Karpas-422 (cell line): ENCODE measurements at places on chromosomes 5 and 9. TPM values are rescaled to one million over a fixed set of nuclear protein-coding genes. Genes with fewer than 3 reads are reported as not detected.
A peak's percentile ranks its signal among the peaks of the same experiment; 100 is the strongest.

CMBL gene
- not detected in 2 replicates for total RNA-seq

DAP gene
- 33.8 and 42.6 TPM in 2 replicates for total RNA-seq

LPAR1 gene
- not detected in 2 replicates for total RNA-seq

ESM1 gene
- not detected in 2 replicates for total RNA-seq

TAS2R1 gene
- total RNA-seq: not detected in 2 replicates

SHOC1 gene
- not detected in 2 replicates for total RNA-seq

FAM114A2 gene
- total RNA-seq: 22.7 and 32.5 TPM in 2 replicates

PCDHGA5 gene
- total RNA-seq: 8.8 and 9.7 TPM in 2 replicates

HNRNPK gene
- 513 and 558 TPM in 2 replicates for total RNA-seq

MARCHF11 gene
- total RNA-seq: not detected in 2 replicates

PTPN3 gene
- total RNA-seq: not detected in 2 replicates

ROPN1L gene
- 1.2 TPM in 1 of 2 replicates, not detected in the other for total RNA-seq

GRCh38 chr5:57445006-57445704 is 37.5 kb downstream of the ACTBL2 start:
- H3K4me1 ChIP-seq: no peaks in the 10 kb centered on the region
- no peak overlapping the region for H3K27ac ChIP-seq
- no peak overlapping the region for H3K4me3 ChIP-seq
- no peak for DNase-seq

GRCh38 chr9:76987594-76988200 is 31.8 kb upstream of the FOXB2 start:
- no peaks in the 10 kb centered on the region for H3K27me3 ChIP-seq
- H3K36me3 ChIP-seq: no peaks in the 10 kb centered on the region
- no peak overlapping the region for H3K27ac ChIP-seq
- H3K4me3 ChIP-seq: no peak overlapping the region
- peak; percentile 77 for DNase-seq

- no peak overlapping the region for H3K4me3 ChIP-seq
- peaks cover 77% of the 10 kb centered on the region for H3K36me3 ChIP-seq
- H3K4me1 ChIP-seq: no peaks in the 10 kb centered on the region
- H3K27me3 ChIP-seq: no peaks in the 10 kb centered on the region
Measured at GRCh38 chr9:26880262-26880661, 12.3 kb downstream of the CAAP1 start.

GRCh38 chr9:128120741-128121465 is 6.6 kb downstream of the PTGES2 start:
- H3K27ac ChIP-seq: no peak overlapping the region
- no peak for DNase-seq
- H3K4me3 ChIP-seq: no peak overlapping the region
- H3K27me3 ChIP-seq: no peaks in the 10 kb centered on the region

GRCh38 chr5:150573867-150574817 is 66.2 kb downstream of the NDST1 start:
- no peaks in the 10 kb centered on the region for H3K27me3 ChIP-seq
- no peak overlapping the region for H3K27ac ChIP-seq
- DNase-seq: no peak
- H3K4me3 ChIP-seq: no peak overlapping the region
- H3K36me3 ChIP-seq: no peaks in the 10 kb centered on the region

DNA sequence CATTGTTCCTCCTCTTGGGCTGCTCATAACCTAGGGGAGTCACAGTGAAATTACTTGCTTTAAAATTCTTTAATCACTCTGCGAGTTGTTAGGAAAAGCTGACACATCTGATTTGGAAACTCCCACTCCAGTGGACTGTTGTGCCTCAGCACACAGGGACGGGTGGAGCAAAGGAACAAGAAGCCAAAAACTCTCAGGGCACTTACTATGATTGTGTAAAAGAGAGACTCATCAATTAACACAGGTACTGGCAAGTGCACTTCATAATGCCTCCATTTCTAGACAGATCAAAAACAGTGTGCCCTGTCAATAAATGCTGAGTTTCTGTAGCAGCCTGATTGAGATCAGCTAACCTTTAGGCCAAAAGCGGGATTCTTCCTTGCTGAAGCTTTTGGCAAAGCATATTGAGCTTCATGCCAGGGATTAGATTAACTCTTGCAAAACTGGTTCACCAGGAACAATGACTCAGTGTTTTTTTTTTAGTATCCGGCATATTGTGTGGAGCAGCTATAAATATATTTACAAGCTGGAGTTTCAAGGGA is 55.9 kb downstream of the TMC1 start:
- no peaks in the 10 kb centered on the region for H3K4me1 ChIP-seq
- no peaks in the 10 kb centered on the region for H3K36me3 ChIP-seq
- H3K27ac ChIP-seq: no peak overlapping the region
- no peak overlapping the region for H3K4me3 ChIP-seq

GRCh38 chr9:33233626-33234342 is 6.2 kb upstream of the SPINK4 start:
- no peaks in the 10 kb centered on the region for H3K36me3 ChIP-seq
- no peaks in the 10 kb centered on the region for H3K27me3 ChIP-seq
- no peak overlapping the region for H3K27ac ChIP-seq
- no peak for DNase-seq
- no peak overlapping the region for H3K4me3 ChIP-seq
- H3K4me1 ChIP-seq: no peaks in the 10 kb centered on the region

DNA sequence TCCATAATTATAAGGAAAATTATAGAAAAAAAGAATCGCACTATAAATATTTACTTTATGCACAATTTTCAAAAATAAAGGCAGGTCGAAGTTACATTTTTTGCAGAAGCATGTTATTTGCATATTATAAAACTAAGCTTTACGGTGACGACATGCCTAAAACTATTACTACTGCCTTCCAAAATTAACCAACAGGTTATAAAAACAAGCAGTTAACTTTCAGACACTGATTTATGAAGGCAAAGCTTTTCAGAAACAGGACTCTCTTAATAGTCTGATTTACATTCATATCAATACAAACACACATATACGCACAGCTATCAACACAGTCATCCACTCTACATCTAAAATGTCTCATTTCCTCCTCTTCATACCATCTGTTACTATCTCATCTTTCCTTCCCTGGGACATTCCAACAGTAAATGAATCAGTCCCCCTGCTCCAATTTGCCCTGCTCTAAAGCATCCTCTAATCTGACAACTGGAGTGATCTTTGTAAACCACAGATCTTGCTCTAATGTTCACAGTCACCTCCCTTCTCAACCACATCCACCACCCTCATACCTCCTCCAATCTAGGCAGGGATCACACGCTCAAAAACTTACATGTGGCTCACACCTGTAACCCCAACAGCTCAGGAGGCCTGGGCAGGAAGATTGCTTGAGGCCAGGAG is 21.6 kb downstream of the FBXW11 start:
- peaks cover 24% of the 10 kb centered on the region for H3K36me3 ChIP-seq
- H3K27ac ChIP-seq: no peak overlapping the region

- no peaks in the 10 kb centered on the region for H3K27me3 ChIP-seq
- no peak overlapping the region for H3K4me3 ChIP-seq
- no peak for DNase-seq
- H3K36me3 ChIP-seq: no peaks in the 10 kb centered on the region
Measured at GRCh38 chr9:138043061-138043410, 165.5 kb downstream of the CACNA1B start.

- DNase-seq: no peak
- H3K4me1 ChIP-seq: no peaks in the 10 kb centered on the region
- H3K36me3 ChIP-seq: no peaks in the 10 kb centered on the region
- H3K27ac ChIP-seq: no peak overlapping the region
- no peak overlapping the region for H3K4me3 ChIP-seq
- no peaks in the 10 kb centered on the region for H3K27me3 ChIP-seq
Measured at GRCh38 chr9:123556464-123557435, 200.8 kb downstream of the CRB2 start.

GRCh38 chr5:1520791-1521453 is 2.8 kb downstream of the LPCAT1 start:
- peaks cover 26% of the 10 kb centered on the region for H3K36me3 ChIP-seq
- peaks cover 33% of the 10 kb centered on the region for H3K4me1 ChIP-seq
- DNase-seq: no peak
- H3K27ac ChIP-seq: peak overlapping the region; percentile 57; the same call in 1 of the 2 replicates
- H3K27me3 ChIP-seq: no peaks in the 10 kb centered on the region

DNA sequence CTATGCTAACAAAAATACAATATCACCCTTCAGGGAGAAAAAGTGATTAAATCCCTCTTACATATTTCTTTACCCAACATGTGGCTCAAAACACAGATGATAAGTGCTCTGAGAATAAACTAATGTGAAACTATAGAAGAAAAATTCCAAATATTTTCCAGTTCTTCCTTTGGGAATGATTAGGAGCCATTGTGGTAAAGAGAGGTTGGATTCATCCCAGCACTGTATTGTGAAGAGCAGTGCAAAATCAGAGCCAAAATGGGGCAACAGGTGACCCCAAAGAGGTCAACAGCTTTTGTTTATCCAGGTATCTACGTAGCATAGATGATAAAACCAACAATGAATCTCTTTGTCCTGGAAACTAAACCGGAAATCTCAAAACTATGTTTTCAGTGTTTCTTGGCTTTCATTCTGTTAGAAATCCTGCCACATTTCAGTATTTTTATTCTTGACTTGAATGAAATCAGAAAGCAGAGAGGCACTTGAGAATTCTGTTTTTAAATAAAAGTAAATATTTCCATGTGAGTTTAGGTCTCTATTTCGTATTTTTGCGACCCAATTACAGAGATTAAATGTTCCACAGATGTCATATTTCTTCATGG is 120.4 kb upstream of the FST start:
- H3K27ac ChIP-seq: no peak overlapping the region
- no peak overlapping the region for H3K4me3 ChIP-seq
- no peaks in the 10 kb centered on the region for H3K4me1 ChIP-seq
- H3K27me3 ChIP-seq: no peaks in the 10 kb centered on the region

- H3K27me3 ChIP-seq: no peaks in the 10 kb centered on the region
- no peaks in the 10 kb centered on the region for H3K36me3 ChIP-seq
- no peak overlapping the region for H3K27ac ChIP-seq
- peak; percentile 0 for DNase-seq
- H3K4me1 ChIP-seq: no peaks in the 10 kb centered on the region
Measured at GRCh38 chr5:169153405-169153804, 147.5 kb downstream of the SLIT3 start.

- no peaks in the 10 kb centered on the region for H3K27me3 ChIP-seq
- no peak for DNase-seq
- H3K4me1 ChIP-seq: peaks cover 9% of the 10 kb centered on the region
Measured at GRCh38 chr5:140967226-140967893, 1.1 kb downstream of the PCDHAC2 start.

GRCh38 chr5:132143148-132143547 is 69.6 kb downstream of the CSF2 start:
- no peak for DNase-seq
- H3K27me3 ChIP-seq: no peaks in the 10 kb centered on the region
- H3K4me3 ChIP-seq: no peak overlapping the region
- H3K27ac ChIP-seq: no peak overlapping the region
- H3K36me3 ChIP-seq: no peaks in the 10 kb centered on the region
- H3K4me1 ChIP-seq: peaks cover 2% of the 10 kb centered on the region

- no peak overlapping the region for H3K27ac ChIP-seq
- no peaks in the 10 kb centered on the region for H3K27me3 ChIP-seq
- peaks cover 12% of the 10 kb centered on the region for H3K4me1 ChIP-seq
- no peaks in the 10 kb centered on the region for H3K36me3 ChIP-seq
- H3K4me3 ChIP-seq: no peak overlapping the region
Measured at GRCh38 chr5:994821-995220, 13.8 kb upstream of the NKD2 start.

DNA sequence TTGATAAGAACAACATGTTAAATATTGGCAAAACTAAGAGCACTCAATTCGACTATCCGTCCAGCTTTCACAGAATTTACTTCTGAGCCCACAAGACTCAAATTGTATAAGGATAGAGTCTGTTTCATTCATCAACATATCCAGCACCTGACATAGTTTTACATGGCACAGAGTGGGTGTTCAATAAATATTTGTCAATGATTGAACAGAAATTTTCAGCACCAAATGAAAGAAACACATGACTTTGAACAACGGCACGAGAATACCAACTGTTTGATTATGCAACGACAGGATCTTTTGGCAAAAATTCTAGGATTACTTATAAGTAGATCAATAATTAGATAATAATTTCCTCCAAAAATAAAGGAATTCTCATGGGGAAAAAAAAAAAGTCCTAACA is 41.8 kb downstream of the SKP2 start:
- no peak overlapping the region for H3K4me3 ChIP-seq
- H3K27me3 ChIP-seq: no peaks in the 10 kb centered on the region
- H3K4me1 ChIP-seq: no peaks in the 10 kb centered on the region
- no peak overlapping the region for H3K27ac ChIP-seq
- DNase-seq: no peak
- peaks cover 56% of the 10 kb centered on the region for H3K36me3 ChIP-seq

DNA sequence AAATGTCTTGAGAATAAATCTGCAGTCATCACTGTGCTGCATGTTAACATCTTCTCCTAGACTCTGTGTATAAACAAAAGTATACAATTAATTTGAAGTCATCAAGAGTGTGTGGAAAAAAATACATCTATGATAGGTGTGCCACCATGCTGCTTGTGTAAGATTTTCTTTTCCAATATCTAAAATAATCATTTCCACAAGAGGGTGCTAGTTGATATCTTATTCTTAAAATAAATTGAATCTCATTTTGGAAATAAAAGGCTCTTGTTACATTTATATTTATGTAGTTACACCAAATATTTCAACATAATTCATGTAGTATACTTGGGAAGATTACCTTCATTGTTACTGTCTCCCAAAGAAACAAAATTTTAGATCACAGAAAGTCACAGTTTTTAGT is 14.1 kb upstream of the MOCS2 start:
- no peaks in the 10 kb centered on the region for H3K4me1 ChIP-seq
- H3K27ac ChIP-seq: no peak overlapping the region
- no peaks in the 10 kb centered on the region for H3K36me3 ChIP-seq
- DNase-seq: no peak
- H3K4me3 ChIP-seq: no peak overlapping the region

DNA sequence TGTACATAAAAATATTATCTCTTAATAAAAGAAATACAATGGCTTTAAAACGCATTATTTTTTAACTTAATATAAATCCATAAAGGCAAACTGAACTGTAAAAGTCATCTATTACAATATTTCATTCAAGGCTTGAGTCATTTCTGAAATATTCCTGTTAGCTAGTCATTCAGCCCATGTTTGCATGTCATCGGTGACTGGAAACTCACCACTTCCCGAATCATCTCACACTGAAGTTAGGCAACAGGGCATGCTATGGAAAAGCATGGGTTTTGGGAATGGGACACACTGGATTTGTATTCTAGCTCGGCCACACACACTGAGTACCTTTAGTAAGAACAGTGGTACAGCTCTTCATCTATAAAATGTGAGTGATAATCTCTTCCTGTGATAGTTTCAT is 691.1 kb upstream of the C9orf72 start:
- H3K4me1 ChIP-seq: no peaks in the 10 kb centered on the region
- no peaks in the 10 kb centered on the region for H3K27me3 ChIP-seq
- H3K36me3 ChIP-seq: no peaks in the 10 kb centered on the region
- DNase-seq: no peak
- H3K27ac ChIP-seq: no peak overlapping the region
- no peak overlapping the region for H3K4me3 ChIP-seq

GRCh38 chr5:162187371-162187770 is 119.8 kb downstream of the GABRG2 start:
- H3K4me1 ChIP-seq: no peaks in the 10 kb centered on the region
- DNase-seq: no peak
- no peak overlapping the region for H3K4me3 ChIP-seq

GRCh38 chr5:40071870-40072269 is 607.8 kb upstream of the PTGER4 start:
- no peaks in the 10 kb centered on the region for H3K36me3 ChIP-seq
- no peaks in the 10 kb centered on the region for H3K27me3 ChIP-seq
- H3K4me1 ChIP-seq: no peaks in the 10 kb centered on the region
- H3K27ac ChIP-seq: no peak overlapping the region
- no peak for DNase-seq
- no peak overlapping the region for H3K4me3 ChIP-seq

- DNase-seq: peak; percentile 72
- H3K4me1 ChIP-seq: peaks cover 63% of the 10 kb centered on the region
- H3K36me3 ChIP-seq: peaks cover 7% of the 10 kb centered on the region
Measured at GRCh38 chr9:129885018-129885669, 49.9 kb downstream of the USP20 start.
